ENCODE measurements at places on chromosomes 5 and 9.

- no peak for DNase-seq
Measured at GRCh38 chr5:133610489-133611356, 1.6 kb downstream of the FSTL4 start.

GRCh38 chr9:85577353-85577952 is 164.3 kb downstream of the AGTPBP1 start:
- DNase-seq = no peak

- DNase-seq = no peak
Measured at GRCh38 chr9:135136481-135136880, 49.0 kb downstream of the OLFM1 start.

DNA sequence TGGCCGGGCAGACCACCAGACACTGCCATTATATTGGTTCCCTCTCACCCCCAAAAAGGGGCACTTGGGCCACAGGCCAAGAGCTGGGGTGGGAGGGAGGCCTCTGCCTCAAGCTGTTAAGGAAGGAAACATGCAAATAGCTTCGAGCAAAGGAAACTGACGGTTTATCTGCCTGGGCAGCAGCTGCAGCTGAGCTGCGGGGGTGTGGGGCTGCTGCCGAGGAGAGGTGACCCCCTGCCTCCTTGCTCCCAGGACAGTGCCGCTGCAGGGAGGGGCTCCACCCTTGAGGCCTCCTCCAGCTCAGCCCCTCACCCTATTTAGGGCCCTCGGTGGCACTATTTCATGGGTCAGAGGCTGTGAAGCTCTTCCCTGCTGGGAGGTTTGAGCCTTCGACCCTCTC is 789 bp downstream of the DOK3 start:
- no peak for DNase-seq

GRCh38 chr9:82597241-82598203 is 465.4 kb downstream of the RASEF start:
- DNase-seq = no peak

DNA sequence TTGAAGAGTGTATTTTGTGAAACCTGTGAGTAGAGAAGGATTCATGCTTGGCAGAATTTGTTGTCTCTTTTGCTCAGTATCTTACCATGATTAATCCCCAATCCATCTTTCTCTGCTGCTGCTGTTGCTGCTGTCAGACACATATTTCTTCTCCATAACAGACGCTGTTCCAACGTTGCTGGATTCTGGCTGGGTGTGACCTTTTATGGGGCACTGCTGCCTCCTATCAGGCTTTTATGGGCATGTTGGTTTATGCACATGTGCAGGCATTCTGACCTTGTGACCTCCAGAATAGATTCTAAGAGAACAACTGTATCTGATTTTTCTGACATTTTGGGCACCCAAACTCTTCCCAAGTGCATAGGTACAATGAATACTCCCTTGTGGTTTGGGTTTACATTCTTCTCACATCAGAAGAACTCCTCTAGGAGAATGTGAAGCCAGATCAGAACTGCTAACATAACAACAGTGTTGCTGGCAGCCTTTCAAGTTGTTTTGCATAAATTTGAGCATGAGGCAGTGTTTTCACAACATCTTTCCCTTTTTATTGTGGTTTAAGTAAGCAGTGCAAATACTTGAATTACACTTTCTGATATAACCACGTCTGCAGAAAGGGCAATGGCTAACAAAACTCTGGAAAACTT is 9.2 kb upstream of the ISL1 start:
- DNase-seq = no peak

- no peak for DNase-seq
Measured at GRCh38 chr9:81318571-81318970, 370.8 kb downstream of the TLE1 start.

DNA sequence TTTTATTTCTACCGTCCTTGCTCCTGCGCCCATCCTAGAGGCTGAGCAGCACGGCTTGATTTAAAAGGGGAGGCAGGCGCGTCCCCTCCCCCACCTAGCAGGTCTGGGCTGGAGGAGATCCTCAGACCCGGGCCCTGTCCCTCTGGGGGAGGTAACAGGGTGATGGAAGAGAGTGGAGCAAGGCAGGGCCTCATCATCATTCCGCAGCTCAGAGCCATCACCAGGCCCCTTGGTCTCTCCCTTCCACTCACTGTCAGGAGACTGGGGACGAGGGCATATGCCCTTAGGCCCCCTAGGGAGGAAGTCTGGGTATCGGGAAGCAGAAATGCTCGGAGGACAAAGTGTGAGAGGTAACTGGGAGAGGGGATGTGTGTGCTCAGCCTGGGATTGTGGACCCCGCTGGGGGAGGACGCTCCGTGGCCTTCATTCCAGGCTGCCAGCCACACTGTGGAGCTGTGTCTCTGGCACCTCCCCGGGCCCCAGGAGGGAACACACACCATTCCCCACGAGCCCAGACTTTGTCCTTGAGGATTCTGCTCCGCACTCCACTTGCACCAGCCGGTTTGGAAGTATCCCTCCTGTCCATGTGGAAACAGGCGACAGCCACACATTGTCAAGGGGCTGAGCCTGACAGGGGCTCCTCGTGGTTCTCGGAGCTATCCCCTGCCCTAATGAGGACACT is 761 bp downstream of the REEP2 start:
- DNase-seq = no peak

DNA sequence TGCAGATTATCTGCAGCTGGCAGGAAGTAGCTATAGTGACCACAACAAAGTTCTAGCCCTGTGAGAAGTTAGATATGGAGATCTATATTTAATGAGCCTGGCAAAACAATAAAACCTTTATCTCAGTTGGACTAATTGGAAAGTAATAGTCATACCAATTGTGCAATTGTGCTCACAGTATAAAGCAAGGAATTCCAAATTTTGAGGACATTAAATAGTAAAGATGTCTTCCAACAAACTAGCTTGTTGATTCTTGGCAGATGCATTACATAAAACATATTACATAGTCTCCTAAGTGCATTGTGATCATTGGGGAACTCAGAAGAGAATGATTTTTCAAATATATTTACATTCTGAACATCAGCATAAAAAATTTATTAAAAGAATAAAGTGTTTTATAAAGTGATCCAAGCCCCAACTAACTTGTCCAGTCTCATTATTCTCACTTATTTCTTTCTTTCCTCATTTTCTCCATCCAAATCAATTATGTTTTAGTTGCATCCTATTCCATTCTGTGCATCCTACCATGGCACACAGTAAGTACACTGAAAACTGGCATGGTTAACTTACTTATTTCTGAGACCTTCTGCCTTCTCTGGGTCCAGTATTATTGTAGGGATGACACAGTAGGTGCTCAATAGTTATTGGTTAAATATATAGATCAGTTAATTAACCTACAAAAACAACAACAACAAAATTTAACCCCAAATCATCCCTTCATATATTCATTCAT is 977.2 kb upstream of the NUDT12 start:
- no peak for DNase-seq

GRCh38 chr9:37029776-37030610 is 4.1 kb downstream of the PAX5 start:
- DNase-seq = no peak

- no peak for DNase-seq
Measured at GRCh38 chr9:71608825-71609447, 159.4 kb downstream of the CEMIP2 start.

- DNase-seq = no peak
Measured at GRCh38 chr5:112549127-112549526, 130.1 kb upstream of the EPB41L4A start.

- DNase-seq = no peak
Measured at GRCh38 chr5:177303925-177304391, 359 bp downstream of the PRELID1 start.

DNA sequence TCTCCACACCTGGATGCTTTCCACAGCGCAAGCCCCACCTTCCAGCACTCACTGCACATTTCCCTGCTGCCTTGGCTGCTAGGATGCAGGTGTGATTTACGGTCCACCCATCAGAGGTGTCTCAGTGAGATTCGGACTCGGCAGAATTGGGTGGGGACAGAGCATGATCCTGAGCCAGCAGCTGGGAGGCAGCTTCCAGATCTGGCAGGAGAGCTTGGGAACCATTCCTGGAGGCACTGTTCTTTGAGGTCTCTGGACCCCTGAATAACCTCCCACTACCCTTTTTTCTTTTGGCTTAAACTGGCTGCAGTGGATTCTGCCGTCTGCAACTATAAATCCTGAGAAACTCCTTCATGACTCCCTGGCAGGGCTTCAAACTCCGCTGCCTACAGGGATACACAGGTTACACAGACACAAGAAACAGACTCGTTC is 99.6 kb upstream of the PHYKPL start:
- DNase-seq = no peak

DNA sequence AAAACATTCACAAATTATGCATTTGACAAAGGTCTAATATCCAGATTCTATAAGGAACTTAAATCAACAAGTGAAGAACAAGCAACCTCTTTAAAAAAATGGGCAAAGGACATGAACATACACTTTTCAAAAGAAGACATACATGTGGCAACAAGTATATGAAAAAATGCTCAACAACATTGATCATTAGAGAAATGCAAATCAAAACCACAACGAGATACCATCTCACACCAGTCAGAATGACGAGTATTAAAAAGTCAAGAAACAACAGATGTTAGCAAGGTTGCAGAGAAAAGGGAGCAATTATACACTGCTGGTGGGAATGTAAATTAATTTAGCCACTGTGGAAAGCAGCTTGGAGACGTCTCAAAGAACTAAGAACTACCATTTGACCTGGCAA is 38.9 kb upstream of the TNFSF15 start:
- DNase-seq = no peak

DNA sequence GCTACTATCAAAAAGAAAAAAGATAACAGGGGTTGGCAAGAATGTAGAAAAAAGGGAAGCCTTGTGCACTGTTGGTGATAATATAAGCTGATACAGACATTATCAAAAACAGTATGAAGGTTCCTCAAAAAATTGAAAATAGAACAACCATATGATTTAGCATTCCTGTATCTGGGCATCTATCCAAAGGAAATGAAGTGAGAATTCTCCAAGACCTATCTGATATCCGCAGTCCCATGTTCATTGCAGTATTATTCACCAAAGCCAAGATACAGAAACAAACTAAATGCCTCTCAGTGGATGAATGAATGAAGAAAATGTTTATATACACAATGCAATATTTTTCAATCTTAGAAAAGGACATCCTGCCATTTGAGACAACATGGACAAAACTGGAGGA is 1943.3 kb downstream of the MAT2B start:
- no peak for DNase-seq

DNA sequence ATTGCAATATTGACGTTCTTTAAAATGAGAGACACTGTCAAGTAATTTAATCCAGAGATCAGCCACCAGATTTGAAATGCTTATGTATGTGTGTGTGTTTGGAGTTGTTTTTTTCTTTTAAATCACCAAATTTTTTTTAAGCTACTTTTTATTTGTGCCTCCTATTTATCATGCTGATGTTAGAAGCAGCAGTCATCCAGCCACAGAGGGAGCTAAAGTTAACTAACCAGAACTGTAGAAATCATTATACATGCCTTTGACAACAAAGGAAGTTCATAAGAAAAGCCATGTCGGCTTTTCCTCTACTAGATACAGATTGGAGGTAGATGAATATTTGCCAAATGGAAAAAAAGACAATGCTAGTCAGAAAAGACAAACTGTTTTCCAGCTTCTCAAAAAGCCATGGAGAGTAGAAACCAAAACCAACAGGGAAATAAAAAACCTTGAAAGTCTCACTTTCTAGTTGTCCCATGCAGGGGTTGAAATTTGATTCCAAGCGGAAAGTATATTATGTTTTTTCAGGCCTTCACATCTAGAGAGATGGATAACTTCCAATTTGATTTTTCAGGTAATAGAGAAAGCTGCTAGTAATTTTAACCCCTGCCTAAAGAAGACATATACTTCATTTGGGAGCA is 4.5 kb downstream of the PURA start:
- no peak for DNase-seq

- no peak for DNase-seq
Measured at GRCh38 chr5:111254613-111255012, 30.4 kb downstream of the CAMK4 start.

DNA sequence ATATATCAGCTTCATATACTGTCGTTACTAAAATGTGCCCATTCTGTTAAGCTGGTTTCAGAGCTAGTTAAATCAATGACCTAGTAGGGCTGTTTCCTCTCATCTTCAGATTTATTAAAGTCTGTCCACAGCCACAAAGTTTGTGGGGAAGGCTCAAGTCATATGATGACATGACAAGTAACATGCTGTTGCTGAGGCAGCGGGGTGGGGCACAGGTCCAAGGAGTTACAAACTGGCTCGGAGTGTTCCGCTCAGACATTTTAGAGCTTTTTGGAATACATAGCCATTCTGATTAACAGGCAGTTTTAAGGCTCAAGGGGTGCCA is 2.7 kb upstream of the ANP32B start:
- DNase-seq = no peak

DNA sequence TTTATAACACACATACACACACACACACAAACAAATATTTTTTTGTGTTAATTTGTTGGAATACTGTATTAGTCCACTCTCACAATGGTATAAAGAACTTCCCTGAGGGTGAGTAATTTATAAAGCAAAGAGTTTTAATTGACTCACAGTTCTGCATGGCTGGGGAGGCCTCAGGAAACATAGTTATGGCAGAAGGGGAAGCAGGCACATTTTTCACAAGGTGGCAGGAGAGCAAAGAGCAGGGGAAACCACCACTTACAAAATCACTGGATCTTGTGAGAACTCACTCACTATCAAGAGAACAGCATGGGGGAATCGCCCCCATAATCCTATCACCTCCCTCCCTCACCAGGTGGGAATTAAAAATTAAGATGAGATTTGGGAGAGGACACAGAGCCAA is 205.4 kb upstream of the PTPRD start:
- no peak for DNase-seq

GRCh38 chr9:92332577-92333281 is 7.0 kb downstream of the CENPP start:
- DNase-seq = no peak

- DNase-seq = no peak
Measured at GRCh38 chr9:80873861-80874260, 815.5 kb downstream of the TLE1 start.

GRCh38 chr9:110936719-110937452 is 101.4 kb downstream of the LPAR1 start:
- no peak for DNase-seq

GRCh38 chr9:36161187-36161586 is 8.0 kb upstream of the CCIN start:
- DNase-seq = no peak

GRCh38 chr9:119278171-119278570 is 91.1 kb downstream of the BRINP1 start:
- DNase-seq = no peak

DNA sequence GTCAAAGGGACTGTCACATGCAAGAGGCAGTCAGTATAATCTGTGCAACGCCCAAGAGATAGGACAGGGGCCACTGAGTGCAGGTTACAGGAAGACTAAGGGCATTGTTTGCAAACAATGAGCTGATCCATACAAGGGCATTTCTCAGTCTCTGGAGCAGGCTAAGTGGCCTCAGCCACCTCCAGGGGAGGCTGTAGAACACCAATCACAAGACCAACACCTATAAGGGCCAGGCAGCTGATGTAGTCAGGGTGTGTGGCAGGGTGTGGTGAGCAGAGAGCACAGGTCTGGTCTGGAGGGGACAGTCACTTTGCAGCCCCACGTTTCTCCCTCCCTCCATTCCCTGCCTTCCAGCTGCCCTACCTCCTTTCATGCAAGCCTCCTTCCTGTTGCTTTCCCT is 83.2 kb upstream of the ADRA1B start:
- DNase-seq = no peak
